EL (cell line): ENCODE measurements at places on chromosomes 7 and 10.

GRCh38 chr7:284762-285722 lies 4.9 kb upstream of the FOXL3 start:
- no peak for DNase-seq

- no peak for DNase-seq
Measured at GRCh38 chr7:146486519-146486918, 369.9 kb downstream of the CNTNAP2 start.

DNA sequence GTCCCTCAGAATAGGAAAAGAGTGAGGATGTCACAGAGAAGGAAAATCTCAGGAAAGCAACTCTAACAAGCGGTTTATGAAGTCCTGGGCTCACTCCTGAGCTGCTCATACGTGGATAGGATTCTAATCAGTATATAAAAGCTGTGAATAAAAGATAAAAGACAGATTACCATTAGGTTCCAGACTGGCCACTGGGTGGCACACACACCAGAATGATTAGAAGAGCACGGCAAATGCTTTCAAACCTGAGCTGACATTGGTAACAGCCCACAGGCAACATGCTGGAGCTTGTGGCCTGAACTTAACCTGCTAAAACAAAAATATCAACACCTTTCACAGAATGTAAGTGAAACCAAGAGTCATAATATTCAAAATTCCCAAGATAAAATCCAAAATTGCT lies 370.8 kb downstream of the GRID1 start:
- no peak for DNase-seq

DNA sequence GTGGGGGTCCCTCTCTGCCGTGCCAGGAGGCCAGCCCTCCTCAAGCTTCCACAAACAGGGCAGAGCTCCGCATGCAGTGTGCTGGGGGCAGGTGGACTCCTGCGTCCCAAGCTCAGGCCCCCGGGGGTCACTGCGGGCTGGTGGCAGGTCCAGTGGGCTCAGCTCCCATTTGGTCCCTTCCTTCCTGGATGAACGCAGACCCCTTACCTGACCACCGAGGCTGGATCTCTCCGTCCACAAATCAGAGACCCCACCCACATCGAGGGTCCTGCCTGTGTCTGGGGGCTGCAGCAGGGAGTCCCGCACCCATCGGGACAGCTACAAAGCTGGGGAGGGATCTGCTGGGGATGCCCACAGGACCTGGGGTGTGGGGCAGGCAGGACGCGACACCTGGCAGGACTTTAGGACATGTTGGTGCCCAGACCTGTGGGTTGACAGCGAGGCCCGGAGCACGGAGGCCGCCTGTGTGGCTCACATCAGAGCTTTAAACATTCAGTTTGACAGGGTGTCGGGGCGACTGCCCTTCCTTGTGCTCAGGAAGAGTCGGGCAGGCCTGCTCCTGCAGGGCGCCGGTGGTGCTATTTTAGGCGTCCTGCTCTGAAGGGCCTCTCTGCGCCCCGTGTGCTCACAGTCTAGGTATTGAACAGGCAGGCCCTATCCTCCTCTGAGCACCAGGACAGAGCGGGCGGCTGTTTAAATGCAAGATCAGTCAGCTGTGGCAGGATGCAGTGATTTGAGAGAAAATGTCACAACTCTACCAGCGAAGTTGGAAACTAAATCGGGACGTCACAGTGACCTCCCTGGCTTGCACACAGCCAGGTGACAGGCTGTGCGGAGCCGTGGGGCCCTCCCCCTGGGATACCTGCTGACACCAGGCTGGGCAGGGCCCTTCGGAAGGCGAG lies 15.9 kb upstream of the CFAP46 start:
- DNase-seq = no peak
